ENCODE measurements at places on chromosomes 7 and 10.

DNA sequence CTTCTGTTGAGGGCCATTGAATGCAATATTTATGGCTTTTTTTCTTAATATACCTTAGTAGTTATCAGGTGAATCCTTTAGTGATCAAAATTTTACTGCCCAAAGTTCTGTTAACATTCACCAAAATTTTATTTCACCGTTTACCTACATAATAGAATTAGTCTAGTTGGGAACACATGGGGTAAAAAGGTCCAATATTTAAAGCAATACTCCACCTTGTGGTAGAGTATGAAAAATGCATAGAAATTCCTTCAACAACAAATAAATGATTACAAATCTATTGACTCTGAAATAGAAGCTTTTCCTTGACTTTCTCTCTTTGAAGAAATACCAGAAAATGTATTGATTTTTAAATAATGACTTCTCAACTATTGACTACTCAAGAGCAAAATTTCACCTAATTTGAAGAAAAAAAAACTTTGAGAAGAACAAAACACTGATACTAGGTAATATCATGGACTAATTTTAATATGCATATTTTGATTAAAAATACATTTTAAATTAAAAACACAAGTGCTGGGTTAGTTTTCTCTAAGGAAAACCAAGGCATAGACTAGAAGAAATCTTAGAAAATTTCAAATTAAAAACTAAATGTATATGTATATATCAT is 43.3 kb downstream of the POLR1F start:
- DNase-seq, result no peak

- DNase-seq, result no peak
Observed at GRCh38 chr7:229184-229964, 37.0 kb downstream of the FAM20C start.

GRCh38 chr7:157657741-157658740 is 321.2 kb downstream of the DNAJB6 start:
- peak; percentile 79 for DNase-seq

DNA sequence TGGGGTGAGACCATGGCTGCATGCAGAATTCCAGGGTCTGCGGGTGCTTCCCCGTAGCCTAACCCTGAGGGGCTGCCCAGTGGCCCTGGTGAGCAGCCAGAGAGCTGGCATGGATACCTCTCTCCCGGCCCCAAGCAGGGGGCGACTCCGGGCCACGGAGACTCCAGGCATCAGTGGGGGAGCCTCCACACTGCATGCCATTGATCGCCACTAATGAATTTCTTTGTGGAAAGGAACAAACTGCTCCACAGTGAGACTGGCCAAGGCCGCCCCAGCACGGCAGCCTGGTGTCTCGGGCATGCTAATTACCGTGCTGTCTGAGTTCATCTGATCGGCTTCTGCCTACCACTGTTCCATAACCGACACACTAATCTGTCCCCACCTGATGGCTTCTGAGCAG is 184.4 kb downstream of the GRID1 start:
- no peak for DNase-seq

GRCh38 chr7:1920266-1920681 is 250.2 kb downstream of the ELFN1 start:
- DNase-seq, result peak; percentile 70

DNA sequence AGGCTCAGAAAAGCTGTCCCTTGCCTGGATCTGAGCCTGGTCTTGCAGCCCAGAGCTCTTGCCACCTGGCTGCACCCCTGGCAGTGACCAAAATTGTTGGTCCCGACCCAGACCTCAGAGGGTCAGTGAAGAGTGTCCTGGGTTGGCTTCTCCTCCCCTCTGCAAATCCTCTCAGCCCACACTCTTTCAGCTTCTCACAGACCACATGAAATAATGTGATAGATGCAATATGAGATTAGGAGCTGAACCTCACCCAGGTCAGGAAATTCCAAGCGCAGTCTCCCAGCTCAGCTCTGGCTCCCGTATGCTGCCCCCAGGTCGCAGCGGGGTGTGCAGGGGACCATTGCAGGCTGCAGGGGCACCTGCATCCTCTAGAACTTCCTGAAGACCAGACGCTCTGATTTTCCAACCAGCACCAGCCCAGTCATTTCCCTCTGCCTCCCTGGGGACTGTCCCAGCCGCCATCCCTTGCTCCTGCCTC is 19.6 kb upstream of the RET start:
- DNase-seq, result no peak

DNA sequence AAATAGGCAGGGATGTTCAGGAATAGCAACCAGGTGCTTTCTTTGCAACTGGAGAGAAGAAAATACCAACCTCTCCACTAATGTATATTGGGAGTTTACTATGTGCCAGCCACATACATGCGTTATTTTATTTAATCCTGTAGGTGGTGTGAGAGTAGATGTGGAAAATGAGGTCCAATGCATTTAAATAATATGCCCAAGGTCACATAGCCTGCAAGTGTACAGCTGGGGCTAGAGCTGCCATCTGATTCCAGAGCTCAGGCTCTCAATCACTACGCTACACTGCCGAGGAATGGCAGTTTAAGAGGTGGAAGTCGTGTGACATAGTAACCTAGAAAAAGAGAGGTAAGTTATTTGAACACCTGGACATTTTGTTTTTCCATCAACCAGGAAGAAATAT is 277.0 kb downstream of the EXOC4 start:
- no peak for DNase-seq

GRCh38 chr7:54831046-54831643 is 72.1 kb upstream of the SEC61G start:
- DNase-seq, result no peak

DNA sequence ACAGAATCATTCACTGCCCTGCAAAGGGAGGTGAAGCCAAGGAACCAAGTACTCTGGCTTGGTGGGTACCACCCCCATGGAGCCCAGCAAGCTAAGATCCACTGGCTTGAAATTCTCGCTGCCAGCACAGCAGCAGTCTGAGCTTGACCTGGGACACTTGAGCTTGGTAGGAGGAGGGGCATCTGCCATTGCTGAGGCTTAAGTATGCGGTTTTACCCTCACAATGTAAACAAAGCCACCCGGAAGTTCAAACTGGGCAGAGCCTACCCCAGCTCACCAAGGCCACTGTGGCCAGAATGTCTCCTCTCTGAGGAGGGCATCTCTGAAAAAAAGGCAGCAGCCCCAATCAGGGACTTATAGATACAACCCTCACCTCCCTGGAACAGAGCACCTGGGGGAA is 1050.0 kb upstream of the GHITM start:
- DNase-seq, result no peak
